ENCODE measurements at places on chromosomes 2 and 18.
A peak's percentile ranks its signal among the peaks of the same experiment; 100 is the strongest.

- DNase-seq: no peak
These were observed 18.7 kb upstream of the NUP35 start for GRCh38 chr2:183105402-183106134.

DNA sequence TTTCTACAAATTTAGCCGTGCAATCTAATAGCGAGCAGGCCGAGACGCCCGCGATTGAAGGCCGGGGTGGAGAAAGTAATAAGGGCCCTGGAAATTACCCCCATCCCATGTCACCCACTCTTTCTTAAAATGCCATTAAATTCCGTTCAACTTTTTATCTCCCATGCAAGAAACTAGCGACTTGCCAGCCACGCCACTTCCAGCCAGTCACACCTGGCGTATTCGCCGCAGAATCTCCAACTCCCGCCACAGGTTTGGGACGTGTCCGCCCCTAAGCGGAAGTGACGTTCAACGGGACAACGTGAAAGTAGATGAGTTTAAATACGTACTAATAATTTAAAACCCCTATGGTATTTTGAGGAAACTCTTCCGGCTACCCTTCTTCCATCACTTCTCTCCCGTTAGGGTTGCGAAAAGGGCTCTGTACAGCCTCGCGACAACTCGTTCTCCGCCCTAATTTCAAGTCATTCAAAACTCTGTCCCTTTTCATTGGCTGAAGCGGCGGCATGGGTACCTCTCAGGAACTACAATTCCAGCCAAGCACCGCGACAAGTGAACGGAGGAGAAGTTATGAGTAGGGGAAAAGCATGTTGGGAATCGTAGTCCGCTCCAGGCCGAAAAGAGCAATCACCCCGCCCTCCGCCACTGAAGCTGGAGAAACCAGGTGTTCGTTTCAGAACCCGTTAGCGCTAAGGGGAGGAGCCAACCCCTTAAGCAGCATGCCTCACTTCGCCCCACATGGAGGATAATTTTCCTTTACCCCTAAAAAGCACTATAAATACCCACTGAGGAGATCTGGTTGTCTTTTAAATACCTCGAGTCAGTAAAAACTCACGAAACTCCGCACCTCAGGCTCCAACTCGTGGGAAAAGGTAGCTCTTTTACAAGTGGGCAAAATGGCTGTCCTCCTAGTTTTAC lies at the start of gene ZRANB3:
ZRANB3 (minus strand) TSS at position 906 of the 918 bp plus-strand sequence.
- peak; percentile 97 for DNase-seq

DNA sequence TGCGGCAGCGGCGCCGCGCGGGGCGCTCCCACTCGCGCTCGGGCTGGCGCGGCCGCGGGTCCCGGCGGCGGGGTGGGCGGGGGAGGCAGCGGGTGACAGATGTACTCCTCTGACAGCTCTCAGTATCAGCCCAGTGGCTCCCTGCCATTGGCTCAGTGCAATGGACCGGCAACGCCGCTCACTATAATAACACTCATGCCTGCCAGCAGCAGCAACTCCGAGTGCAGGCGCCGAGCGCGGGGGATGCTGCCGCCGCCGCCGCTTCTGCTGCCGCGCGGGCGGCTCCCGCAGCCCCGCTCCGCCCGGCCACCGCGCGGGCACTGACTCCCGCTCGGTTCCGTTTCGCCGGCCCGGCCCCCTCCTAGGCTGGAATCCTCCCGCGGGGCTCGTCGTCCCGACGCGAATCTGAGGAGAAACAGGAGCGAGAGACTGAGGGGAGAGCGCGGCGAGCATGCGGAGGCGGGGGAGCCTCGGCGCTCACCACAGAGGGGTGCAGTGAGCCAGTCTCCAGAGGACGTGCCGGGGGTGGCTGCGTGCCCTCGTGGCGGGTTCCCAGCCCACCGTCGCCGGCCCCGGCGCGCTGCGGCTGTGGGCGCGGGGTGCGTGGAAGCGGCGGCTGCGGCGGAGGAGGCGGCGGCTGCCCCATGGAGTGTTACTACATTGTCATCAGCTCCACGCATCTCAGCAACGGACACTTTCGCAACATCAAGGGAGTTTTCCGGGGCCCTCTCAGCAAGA lies at the start of gene ZNF804A:
ZNF804A (plus strand) TSS at position 214 of the 738 bp plus-strand sequence; CDS start at position 645, 431 bp downstream.
- DNase-seq: peak; percentile 2

GRCh38 chr2:213057977-213058376 lies 93.4 kb downstream of the IKZF2 start:
- DNase-seq: no peak

DNA sequence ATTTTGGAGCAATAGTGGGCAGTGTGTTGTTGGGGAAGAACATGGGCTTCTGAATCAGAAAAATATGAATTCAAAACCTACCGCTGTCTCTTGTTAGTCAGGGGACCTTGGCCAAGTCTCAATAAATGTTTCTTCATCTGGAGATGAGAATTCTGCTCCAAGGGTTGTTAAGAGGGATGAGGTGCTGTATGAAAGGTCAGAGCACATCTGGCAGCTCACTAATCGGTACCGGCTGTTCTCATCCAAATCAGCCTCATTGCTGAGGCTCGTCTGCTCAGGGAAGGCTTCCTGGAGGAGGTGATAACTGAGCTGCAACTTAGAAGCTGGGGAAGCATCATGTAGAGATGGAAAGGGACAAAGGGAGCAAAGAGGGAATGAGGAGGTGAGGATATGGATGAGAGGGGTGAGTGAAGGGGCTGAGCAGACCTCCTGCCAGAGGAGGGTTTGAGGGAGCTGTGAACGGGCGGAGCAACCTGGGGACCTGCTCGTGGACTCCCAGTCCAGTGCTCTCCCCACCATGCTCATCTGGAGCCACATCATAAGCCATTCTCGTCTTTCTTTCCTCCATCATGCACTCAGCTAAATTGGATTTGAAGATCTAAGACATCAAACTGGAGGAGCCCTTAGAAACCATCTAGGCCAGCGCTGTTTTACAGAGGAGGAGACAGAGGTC lies 47.4 kb downstream of the GREB1 start:
- DNase-seq: no peak

GRCh38 chr2:178498137-178498536 lies 17.9 kb downstream of the PLEKHA3 start:
- DNase-seq: no peak

All from activated CD4-positive, alpha-beta T cell treated with anti-CD3 and anti-CD28 coated beads, Interleukin-2, amount 50 U/mL, for 16 hours (primary cell).